ENCODE measurements at places on chromosomes 12 and 14.

DNA sequence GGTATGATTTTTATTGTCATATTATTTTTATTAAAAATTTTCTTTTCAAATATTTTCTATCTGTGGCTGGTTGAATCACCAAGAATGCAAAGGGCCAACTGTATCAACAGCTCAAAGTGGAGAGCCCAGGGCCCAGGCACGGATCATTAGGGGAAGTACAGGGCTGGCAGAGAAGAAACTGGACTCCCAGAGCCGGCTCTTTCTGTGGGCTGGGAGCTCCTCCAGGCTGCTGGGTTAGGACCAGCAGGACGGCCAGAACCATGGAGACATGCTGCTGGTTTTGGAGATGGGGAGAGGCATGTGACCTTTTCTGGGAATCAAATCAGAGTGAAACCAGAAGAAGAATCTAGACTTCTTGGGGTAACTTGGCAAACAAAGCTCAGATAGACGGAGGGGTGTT is 220.5 kb downstream of the CACNA1C start:
- DNase-seq = no peak

DNA sequence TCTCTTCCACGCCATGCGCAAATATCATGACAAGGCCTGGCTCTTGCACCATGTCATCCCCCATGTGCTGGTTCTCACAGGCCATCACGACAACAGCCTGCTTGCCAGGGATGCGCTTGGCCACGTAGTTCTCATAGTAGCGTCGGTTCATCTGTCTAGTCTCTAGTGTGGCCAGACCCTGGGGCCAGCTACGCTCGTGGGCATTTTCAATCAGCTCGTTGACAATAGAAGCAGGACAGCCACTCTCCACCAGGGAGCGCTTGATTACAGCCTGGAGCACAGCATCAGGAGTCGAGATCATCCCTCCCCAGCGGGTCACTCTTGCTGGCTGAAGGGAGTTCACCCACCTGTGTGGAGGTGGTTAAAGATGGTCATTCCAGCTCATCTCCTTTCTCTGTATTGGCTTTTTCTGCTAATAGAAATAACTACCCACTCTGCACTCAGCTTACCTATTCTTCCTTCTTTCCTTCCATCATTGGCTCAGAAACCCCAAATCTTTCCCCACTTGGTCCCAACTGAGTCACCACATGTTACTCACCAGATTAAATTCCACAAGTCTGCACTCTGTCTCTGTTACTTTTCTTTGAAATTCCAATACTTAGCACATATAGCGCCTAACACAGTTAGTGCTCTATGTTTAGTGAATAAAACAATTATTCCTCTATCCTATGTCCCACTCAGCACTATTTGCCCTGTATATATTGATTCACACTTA is 15.1 kb downstream of the RNF41 start:
- no peak for DNase-seq

GRCh38 chr14:23468704-23469126 is 788 bp upstream of the NGDN start:
- DNase-seq = no peak

DNA sequence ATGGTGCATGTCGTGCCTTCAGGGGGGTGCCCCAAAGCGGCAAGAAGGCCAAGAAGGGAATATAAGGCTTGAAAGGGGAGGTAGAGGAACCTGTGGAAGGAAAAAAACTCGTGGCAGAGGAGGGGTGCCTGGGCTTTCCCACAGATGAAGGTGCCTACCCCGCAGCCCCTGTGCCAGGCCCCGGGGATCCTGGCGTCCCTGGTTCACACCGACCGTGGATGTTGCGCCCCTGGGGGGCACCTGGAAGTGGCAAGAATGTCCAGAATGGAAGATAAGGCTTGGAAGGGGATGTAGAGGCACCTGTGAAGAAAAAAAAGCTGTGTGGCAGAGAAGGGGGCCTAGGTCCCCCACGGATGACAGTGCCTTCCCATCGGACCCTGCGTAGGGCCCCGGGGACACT is 282.2 kb downstream of the ALG10 start:
- DNase-seq = no peak

DNA sequence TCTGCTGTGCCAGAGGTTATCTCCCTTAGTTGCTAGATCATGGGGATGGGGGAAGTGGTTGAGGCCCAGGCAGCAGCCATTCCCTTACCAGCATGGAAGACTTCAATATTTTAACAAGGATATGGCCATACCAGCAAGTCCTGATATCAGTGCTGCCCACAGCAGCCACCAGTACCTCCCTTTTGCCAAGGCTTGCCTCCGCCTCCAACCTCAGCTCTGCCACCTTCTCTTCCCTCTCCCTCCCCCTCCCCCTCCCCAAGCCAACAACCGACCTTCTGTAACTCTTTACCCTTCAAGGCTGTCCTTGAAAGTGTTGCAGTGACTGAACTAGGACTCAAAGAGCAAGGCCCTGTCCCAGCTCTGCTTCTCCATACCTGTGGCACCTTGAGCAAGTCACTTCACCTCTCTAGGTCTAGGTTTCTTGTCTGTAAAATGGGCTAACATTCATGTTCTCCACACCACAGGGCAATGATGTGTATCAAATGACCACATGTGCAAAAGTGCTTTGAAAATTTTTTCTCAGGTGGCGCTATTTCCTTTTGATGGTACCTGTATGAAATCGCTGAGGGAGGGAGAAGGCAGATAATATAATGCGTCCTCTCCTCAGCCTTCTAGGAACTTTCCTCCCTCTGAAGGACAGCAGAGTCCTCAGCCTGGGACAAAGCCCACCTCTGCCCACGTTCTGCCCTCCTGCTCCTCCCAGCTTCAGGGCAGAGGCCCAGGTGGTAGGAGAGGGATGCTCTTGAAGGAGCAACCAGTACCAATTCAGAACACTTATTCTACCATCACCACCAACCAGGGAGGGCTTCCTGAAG is 14.7 kb downstream of the PLEKHG6 start:
- DNase-seq = no peak

DNA sequence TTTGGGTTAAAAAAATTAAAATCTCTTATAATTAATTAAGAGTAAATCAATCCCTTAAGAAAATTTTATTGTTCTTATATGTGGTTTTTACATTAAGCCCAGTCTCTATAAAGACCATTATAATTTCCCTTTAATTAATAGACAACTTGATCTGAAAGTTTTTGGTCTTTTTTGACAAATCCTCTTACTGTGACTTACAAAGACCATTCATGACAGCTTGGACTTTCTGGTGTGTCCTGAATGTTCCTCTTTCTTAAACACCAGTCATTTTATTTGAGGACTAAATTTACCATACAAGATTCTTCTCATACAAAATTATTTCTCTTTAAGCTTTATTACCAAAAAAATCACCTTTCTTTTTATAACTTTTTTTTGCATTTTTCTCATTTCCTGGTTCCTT is 368.3 kb downstream of the ADGRD1 start:
- no peak for DNase-seq

GRCh38 chr12:102120564-102120873 is 536 bp downstream of the PARPBP start:
- no peak for DNase-seq

DNA sequence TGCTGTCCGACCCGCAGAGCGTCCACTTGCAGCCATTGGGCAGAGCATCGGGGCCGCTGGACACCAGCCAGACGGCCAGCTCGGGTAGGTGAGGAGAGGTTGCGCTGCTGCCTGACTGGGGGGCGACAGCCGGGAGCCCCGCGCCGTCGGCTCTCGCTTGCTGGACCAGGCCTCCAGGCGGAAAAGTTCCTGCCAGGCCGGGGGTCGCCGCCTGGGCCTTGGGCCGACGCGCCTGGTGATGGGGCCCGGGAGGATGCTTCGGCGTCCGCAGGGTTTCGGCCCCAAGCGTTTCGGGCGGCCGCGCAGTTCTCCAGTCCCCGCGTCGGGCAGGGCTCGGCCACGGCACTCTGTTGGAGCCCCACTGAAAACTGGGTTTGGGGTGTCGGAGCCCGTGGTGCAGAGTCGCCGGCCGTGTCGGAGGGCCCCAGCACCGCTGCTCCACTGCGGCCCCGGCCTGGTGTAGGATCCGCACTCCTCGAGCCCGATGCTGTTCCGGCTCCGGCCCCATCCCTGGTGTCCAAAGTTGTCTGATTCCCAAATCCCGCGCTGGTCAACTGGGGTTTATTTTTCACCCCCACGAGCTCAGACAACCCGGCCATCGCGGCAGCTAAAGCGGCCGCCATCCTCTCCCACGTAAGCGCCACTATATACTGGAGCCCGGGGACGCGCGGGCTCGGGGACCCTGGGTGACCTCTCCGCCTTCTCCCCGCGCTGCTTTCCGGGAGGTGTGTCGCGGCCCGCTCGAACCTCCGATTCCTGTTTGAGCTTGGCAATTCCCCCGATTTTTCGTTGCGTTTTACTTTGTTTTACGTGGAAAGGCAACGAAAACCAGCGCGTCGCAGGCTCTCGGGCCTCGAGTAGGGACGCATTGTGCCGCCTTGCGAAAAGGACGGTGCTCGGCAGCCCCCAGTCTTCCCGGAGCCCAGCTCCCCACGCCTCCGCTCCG is 872 bp downstream of the VSX2 start:
- DNase-seq = no peak

- DNase-seq = no peak
These were observed 13.1 kb downstream of the BATF start for GRCh38 chr14:75535164-75535898.

- DNase-seq = no peak
These were observed 672 bp upstream of the SCFD1 start for GRCh38 chr14:30621354-30621939.

DNA sequence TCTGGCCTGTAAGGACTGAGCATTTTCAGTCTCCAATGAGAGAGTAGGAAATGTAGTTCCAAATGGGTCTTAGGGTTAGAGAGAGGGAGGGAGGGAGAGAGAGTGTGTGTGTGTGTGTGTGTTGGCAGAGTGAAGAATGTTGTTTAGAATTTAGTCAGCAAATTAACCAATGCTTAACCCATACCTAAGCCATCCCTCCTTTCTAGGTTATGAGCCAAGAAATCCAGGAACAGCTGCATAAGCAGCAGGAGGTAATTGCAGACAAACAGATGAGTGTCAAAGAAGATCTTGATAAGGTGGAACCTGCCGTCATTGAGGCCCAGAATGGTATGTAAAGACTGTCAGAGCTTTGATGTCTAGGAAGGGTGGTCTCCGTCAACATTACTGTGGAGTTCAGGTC is 56.9 kb downstream of the HSP90AA1 start:
- no peak for DNase-seq

- DNase-seq = no peak
These were observed 5.0 kb downstream of the AJUBA start for GRCh38 chr14:22977434-22977683.

- DNase-seq = no peak
These were observed 101.5 kb downstream of the NAV3 start for GRCh38 chr12:77932216-77932615.

DNA sequence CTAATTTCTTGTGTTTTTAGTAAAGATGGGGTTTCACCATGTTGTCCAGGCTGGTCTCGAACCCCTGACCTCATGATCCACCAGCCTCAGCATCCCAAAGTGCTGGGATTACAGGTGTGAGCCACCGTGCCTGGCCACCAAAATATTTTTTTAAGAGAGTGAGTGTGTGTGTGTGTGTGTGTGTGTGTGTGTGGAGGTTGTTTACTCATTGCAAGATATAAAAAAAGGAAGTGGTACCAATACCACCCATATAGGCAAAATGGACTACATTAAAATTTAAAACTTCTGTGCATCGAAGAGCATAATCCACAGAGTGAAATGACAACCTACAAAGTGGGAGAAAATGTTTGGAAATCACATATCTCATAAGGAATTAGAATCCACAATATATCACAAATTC is 15.5 kb upstream of the CLEC2A start:
- DNase-seq = no peak

- no peak for DNase-seq
These were observed 404.7 kb downstream of the MDGA2 start for GRCh38 chr14:47270715-47271114.

DNA sequence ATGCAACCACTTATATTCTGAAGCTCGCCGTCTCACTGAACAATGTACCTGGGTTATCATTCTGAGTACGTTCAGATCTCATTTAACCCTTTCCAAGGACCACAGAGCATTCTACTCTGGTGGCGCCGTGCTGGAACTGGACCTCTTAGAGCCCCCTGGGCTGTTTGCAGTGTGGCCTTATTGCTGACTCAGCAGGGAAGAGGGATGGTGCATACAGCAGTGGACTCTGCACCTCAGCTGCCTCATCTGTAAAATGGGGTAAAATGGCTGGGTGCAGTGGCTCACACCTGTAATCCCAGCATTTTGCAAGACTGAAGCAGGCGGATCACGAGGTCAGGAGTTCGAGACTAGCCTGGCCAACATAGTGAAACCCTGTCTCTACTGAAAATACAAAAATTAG is 2.9 kb downstream of the ALDH2 start:
- no peak for DNase-seq

GRCh38 chr14:95250936-95251335 is 68.8 kb downstream of the CLMN start:
- DNase-seq = no peak

DNA sequence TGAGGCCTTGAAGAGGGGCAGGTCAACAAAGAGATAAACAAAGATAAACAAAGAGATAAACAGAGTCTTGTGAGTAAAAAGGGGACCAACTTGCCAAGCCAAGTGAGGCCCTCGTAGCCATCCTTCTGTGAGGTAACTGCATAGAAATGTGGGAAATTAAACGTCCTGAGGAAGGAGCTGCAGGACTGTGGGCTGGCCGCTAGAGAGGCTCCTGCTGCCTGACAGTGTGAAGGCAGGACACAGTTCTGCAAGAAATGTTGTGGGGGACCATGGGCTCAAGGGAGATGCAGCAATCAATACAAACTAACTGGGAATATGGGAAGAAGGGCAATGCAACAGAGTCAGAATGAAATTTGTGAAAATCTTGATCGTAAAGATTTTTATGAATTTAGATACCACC is 91.9 kb downstream of the SLC8A3 start:
- DNase-seq = no peak

- DNase-seq = no peak
These were observed 2.0 kb downstream of the RFLNA start for GRCh38 chr12:124296916-124297351.

DNA sequence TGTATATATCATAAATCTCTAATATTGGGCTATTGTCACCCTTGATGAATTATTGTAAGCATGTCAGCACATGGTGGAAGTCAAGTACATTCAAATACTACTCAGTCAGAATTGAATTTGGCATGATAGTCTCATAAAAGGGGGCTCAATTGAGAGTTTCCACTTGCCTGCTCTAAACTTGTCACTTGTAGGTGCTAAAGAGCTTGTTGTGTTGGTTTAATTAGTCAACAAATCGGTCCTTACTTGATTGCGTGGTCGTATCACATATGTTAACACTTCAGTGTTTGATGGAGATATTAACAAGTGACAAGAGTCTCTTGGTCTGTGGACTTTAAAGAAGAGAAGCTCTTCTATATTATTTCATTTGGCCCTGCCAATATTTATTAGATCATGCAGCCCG is 81.1 kb downstream of the NKX2-1 start:
- DNase-seq = no peak

DNA sequence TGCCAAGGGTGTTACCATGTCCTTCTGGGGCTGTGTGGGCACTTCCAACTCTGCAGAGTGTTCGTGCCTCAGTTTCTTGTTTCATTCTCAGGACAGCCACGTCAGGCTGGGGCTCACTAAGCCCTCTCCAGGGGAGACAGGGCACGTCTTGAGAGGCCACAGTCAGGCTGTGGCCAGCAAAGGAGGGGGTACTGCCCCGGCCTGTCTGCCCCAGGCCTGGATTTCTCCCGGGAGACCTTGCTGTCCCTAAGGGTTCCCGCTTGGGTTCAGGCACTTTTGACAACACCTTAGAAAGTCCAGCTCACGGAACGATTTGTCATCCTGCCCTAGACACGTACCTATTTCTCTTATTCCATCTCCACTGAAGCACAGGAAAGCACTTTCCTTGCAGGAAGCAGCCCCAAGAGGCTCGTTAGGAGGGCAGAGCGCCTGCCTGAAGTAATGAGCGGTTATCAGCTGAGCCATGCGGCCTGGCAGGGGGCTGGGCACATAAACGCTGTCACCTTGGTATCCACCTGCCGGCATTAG is 290.4 kb upstream of the RTL1 start:
- no peak for DNase-seq

GRCh38 chr12:124442772-124443445 is 124.5 kb downstream of the NCOR2 start:
- no peak for DNase-seq

All from stimulated activated CD8-positive, alpha-beta memory T cell treated with anti-CD3 and anti-CD28 coated beads, Interleukin-4, amount 100 ng/mL, for 4 hours (primary cell).